ENCODE measurements at places on chromosomes 12 and 14.
A peak's percentile ranks its signal among the peaks of the same experiment; 100 is the strongest.

DNA sequence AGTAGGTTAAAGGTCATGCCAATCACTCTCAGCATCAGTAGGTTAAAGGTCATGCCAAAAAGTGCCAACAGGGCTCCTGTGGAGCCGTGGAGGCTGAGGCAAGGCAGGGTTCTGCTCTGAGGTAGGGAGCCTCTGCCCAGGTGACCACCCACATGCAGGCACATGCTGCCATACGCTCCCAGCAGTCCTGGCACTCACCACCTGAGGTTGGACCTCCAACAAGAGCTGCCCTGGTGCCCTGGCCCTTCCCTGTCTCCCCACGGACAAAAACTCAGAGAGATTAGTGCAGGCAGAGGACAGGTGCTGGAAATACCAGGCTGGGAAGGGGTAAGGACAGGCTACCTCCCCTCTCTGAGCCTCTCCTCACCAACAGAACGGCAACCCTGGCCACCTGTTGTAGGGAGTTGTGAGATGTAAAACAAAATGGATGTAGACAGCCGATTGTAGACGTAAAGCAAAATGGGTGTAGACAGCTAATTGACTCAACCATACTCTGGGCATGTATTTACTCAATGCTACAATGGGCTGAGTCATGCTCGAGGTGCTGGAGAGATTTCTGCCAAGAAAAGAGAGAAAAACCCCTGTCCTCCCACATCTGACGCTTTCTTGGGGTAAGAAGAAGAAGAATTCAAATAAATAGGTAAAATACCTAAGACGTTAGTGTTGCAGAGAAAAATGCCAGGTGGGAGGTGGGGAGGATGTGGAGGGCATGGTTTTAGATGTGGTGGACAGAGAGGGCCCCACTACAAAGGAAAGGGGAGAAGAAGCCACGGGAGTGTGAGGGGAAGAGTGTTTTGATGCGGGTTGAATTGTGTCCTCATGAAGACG, 32.4 kb downstream of the LTBP2 start:
- no peaks in the 10 kb centered on the region for H3K27me3 ChIP-seq
- DNase-seq: no peak
- peaks cover 15% of the 10 kb centered on the region for H3K36me3 ChIP-seq
- H3K4me3 ChIP-seq: no peak overlapping the region

GRCh38 chr12:110431957-110432587, 18.1 kb downstream of the ARPC3 start:
- H3K27ac ChIP-seq: peak overlapping the region; percentile 31
- DNase-seq: peak; percentile 65
- H3K36me3 ChIP-seq: peaks cover 25% of the 10 kb centered on the region
- peak overlapping the region; percentile 69 for H3K4me3 ChIP-seq
- H3K4me1 ChIP-seq: no peaks in the 10 kb centered on the region
- H3K27me3 ChIP-seq: no peaks in the 10 kb centered on the region

DNA sequence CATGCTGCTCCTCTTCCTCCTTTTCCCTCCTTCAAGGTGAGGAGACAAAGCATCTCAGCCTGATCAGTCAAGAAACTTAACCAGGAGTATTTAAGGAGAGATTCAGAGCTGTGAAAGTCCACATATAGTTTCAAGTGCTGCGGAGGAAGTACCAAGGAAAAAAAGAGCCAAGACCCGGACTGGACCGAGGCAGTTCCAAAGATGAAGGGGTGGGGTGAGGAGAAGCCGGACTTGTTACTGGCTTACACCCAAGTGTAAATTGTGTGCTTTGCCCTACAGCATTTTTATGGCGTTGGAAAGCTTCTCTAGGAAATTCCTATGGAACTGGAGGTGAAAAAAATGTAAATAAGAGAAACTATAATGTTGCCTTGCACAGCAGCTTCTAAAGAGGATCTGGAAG, 263.1 kb downstream of the GRIN2B start:
- no peaks in the 10 kb centered on the region for H3K36me3 ChIP-seq
- H3K27me3 ChIP-seq: no peaks in the 10 kb centered on the region

DNA sequence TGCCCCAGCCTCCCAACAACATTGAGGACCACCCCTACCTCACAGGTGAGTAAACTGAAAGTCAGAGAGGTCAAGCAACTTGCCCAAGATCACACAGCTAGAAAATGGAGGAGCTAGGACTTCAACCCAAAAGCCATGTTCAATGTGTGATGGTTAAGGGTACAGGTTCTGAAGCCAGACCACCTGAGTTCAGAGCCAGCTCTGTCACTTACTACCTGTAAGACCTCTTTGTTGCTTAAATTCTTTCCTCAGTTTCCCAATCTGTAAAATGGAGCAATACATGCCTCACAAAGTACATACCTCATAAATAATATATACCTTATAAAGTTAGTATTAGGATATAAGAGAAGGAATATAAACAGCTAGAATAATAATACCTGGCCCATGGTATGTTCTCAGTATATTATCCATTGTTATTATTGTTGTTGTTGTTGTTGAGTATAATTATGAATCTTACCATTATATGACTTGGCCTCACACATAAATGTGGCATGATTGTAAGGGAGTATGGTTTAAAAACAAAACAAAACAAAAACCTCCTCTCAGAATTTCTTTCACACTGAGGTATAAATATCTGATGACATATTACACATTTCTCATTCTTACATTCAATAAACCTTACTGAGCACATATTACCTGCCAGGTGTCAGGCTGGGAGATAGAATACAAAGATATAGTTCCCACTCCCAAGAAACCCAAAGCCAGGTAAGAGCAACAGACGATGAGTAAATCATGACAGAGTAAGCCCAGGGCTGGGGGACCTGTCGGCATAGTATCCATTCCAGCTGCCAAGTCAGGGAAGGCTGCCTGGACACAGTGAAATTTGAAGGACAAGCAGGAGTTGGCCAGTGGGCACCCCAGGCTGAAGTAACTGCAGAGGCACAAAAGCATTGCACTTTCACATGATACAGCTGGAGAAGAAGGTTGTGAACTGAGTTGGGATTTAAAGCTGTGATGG, 19.6 kb downstream of the CMKLR1 start:
- peaks cover 14% of the 10 kb centered on the region for H3K4me1 ChIP-seq
- H3K27me3 ChIP-seq: no peaks in the 10 kb centered on the region
- peak overlapping the region; percentile 61 for H3K27ac ChIP-seq
- no peak for DNase-seq
- no peaks in the 10 kb centered on the region for H3K36me3 ChIP-seq
- no peak overlapping the region for H3K4me3 ChIP-seq

- H3K4me1 ChIP-seq: no peaks in the 10 kb centered on the region
- H3K4me3 ChIP-seq: no peak overlapping the region
- DNase-seq: no peak
- no peak overlapping the region for H3K27ac ChIP-seq
These were observed 165.7 kb downstream of the SLC16A7 start for GRCh38 chr12:59761542-59761941.

DNA sequence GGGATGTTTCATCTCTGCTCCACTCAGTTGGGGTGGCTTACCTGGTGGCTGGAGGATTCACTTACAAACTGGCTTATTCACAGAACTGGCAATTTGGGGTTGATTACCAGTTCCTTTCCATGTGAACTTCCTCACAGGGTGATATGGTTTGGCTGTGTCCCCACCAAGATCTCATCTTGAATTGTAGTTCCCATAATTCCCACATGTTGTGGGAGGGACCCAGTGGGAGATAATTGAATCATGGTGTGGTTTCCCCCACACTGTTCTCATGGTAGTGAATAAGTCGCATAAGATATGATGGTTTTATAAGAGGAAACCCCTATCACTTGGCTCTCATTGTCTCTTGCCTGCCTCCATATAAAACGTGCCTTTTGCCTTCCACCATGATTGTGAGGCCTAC, 26.9 kb upstream of the IGF1 start:
- H3K36me3 ChIP-seq: no peaks in the 10 kb centered on the region
- DNase-seq: no peak
- H3K27me3 ChIP-seq: no peaks in the 10 kb centered on the region
- H3K27ac ChIP-seq: no peak overlapping the region

DNA sequence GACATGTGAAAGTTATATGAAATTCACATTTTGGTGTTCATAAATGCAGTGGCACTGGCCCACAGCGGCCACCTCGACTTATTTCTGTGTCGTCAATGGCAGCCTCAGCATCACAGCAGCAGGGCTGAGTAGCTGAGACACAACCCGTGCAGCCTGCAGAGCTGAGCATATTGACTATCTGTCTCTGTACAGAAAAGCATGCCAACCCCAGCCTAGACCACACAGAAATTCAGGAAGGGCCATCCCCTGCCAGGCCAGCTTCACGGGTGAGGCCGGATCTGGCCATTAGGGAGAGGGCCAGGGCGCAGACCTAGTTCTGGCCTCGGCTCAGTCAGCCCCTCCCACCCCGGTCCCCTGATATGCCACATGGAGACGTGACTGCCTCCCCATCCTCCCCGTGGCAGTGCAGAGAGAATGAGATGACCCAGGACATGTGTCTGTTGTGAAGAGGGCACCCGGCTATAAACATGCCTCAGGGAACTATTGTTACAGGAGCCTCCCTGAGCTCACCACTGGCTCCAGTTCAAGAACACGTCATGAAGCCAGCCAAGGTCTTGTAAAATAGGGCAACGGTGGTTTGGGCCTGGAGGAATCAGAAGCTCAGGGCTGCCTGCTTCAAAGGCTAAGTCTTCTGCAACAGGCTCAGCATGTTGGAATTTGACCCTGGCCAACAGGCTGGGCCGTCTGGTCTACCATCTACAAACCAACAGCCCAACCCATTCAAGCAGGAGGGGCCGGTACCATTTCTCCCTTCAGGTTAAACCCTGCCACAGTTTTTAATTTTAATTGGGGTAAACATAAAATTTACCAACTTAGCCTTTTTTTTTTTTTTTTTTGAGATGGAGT, 25.5 kb downstream of the SCARB1 start:
- no peak for DNase-seq
- H3K4me3 ChIP-seq: no peak overlapping the region
- H3K36me3 ChIP-seq: no peaks in the 10 kb centered on the region

Measured in ascending aorta (tissue), 2 donors.